ENCODE measurements at places on chromosomes 12 and 14. TPM values are rescaled to one million over a fixed set of nuclear protein-coding genes. Genes with fewer than 3 reads are reported as not detected.

Gene PDE6H
- total RNA-seq: not detected

Gene TNFAIP2
- total RNA-seq: 146 TPM

Gene AKAP5
- total RNA-seq: 0.18 TPM

Gene CDC42BPB
- 34.2 TPM for total RNA-seq

Gene MEG3
- total RNA-seq: 52.6 TPM

Gene FOXG1
- not detected for total RNA-seq

Gene CMTM5
- total RNA-seq: not detected

Gene TAS2R43
- not detected for total RNA-seq

Gene NUAK1
- total RNA-seq: 31.4 TPM

Gene DAO
- not detected for total RNA-seq

Gene FGD4
- 14.9 TPM for total RNA-seq

Gene MGP
- 60.2 TPM for total RNA-seq

Gene FBXO34
- total RNA-seq: 32.2 TPM

Gene KRT71
- not detected for total RNA-seq

Gene GLS2
- 0.19 TPM for total RNA-seq

Gene HOTAIR
- total RNA-seq: not detected

Data from psoas muscle (tissue), 8 donors.